ENCODE measurements at places on chromosomes 3 and 15.

GRCh38 chr3:185153171-185153771 lies 411 bp upstream of the C3orf70 start:
- no peak for DNase-seq

DNA sequence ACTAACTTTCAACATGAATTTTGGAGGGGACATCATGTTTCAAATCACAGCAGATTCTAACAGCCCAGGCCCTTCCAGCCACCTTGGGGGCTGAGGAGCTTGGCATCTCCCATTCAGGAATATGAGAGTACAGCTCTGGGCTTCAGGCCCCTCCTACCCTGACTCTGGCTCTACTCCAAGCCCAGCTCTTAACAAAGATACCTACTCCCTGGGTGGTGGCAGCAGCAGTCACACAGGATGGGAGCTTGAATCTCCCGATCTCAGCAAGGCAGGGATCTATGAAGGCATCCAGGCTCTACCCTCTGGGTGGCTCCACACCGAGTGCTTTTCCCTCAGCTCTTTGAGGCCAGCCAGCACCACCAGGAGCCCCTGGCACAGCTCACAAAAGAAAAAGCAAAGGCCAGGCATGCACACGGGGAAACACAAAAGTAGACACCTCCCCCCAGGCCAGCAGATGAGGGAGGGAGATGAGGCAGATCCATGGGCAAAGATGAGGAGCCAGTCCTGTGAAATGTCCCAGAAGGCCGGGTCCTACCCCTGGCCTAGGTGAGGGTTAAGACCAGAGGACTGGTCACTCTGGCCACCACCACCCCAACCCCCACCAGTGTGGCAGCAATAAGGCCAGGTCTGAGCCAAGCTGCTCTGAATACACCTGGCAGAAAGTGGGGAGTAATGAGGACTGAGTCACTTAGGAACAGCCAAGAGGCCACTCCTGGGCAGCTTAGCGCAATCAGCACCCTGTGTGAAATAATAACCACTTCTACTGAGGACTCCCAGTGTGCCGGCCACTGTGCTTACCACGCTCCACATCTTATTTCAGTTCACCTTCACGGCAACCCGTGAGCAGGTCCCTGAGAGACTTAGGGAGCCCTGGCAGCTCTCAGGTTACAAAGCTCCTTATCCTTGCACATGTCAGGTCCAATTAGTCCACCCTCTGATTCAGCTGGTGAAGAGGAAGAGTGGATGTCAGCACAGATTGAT lies 24.3 kb downstream of the PLA2G4F start:
- DNase-seq = no peak

- DNase-seq = no peak
Measured at GRCh38 chr15:60721707-60722106, 242.8 kb upstream of the ICE2 start.

GRCh38 chr3:115713284-115713683 lies 90.0 kb downstream of the GAP43 start:
- DNase-seq = no peak

DNA sequence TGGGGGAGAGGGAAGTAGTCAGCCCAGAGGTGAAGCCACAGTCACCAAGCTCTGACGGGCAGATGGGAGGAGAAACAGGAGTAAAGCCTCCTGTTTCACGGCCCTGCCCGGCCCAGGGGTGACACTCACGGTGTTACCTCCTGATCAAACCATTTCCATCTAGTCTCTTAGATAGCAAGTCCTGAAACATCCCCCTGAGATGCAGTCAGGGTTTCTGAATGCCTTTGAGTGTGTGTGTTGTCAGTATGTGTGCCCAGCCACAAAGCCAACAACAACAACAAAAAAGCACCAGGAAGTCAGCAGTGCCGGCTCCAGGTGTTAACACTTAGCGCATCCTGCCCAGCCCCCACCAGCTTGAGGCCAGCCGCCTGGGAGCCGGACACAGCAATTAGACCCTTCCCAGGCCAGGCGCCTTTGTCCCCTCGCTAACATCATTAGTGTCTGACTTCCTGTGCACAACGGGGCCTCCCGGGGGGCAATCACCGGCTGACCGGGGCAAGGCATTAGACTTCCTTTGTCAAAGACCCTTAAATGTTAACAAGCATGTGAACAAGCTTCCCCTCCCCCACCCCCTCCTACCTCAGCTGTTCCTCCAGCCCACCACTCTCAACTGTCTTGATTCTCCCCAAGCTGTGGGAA lies 34.5 kb downstream of the IL17RD start:
- no peak for DNase-seq

- DNase-seq = no peak
Measured at GRCh38 chr15:33124279-33124678, 70.2 kb downstream of the FMN1 start.

DNA sequence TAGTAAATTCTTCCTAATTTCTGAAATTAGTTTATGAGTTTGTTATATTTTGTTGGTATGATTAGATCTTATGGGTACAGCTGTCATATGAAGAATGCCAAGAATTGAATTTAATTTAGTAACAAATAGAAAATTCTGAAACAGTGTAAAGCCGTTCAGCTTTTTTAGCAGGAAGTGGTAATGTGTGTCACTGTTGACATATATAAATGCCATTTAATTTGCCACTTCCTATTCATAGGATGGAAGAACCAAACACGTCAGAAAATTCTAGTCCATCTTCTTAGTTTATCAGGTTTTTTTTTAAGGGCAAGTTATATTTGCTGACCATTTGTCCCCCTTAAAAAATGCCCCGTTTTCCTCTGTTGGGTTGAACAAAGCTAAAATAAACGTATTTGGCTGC lies 43.0 kb downstream of the RAB8B start:
- DNase-seq = no peak

DNA sequence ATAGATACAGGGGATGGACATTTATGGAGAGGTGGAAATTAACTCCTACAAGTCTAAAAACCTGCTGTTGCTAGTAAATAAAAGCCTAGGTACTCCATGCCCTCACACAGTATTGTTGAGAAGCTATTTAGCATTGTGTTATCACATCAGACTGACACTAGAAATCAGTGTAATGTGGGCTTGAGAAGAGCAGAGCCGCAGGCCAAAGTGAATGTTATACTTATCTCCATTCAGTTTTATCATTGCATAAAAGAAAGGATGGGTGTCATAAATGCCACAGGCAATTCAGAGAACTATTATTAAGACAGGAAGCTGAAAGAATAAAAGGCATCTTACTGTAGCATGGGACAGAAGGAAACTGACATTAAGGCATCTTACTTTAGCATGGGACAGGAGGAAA lies 13.7 kb upstream of the ISLR start:
- DNase-seq = no peak

- no peak for DNase-seq
Measured at GRCh38 chr3:16516695-16517481, 3.4 kb upstream of the RFTN1 start.

DNA sequence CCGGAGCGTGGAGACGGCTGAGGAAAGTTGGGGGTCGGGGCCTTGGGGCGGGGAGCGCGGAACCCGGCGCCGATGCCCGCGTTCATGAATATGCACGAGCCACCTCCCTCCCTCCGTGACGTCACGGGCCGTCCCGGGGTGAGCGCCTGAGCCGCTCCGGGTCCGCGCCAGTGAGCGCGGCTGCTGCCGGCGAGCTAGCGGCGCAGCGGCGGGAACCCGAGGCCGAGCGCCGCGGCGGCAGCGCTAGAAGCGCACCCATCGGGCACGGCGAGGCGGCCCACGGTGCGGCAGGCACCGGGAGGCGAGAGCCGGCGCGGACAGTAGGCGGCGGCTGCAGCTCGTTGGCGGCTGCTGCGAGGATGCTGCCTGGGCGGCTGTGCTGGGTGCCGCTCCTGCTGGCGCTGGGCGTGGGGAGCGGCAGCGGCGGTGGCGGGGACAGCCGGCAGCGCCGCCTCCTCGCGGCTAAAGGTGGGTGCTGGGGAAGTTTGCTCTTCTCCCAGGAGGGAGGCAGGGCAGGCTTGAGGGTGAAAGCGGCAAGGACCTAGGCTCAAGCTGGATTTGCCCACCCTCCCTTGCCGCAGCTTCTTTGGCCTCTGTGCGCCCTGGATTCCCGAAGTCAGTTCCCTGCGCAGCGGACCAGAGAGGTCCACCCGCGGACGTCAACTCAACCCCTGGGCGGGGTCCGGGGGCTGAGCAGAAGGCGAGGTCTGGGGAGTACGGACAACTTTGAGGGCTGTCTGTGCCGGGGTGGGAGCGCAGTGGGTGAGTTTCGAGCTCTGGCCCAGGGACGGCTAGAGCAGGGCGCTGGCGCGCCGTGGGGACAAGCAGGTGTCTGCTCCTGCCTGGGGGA lies at the start of gene CLSTN2:
Gene CLSTN2 (plus strand): TSS at position 170 of the 850 bp plus-strand sequence.
- no peak for DNase-seq

DNA sequence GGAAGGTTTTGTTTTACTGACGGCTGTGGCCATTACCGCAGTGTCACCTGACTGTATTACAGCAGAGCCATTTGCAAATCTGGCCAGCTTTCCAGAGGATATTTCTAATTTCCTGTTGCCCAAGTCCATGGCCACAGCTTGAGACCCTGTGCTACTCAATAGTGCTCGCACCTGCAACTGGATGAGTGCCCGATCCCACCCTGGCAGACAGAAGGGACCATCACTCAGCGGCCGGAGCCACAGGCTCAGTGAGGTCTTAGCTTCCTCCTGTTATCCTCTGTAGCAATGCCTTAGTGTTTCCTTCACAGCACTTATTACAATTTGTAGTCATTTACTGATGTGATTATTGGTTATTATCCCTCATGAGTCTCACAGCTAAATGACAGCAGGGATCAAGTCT lies 184.8 kb downstream of the LRRN1 start:
- DNase-seq = no peak

DNA sequence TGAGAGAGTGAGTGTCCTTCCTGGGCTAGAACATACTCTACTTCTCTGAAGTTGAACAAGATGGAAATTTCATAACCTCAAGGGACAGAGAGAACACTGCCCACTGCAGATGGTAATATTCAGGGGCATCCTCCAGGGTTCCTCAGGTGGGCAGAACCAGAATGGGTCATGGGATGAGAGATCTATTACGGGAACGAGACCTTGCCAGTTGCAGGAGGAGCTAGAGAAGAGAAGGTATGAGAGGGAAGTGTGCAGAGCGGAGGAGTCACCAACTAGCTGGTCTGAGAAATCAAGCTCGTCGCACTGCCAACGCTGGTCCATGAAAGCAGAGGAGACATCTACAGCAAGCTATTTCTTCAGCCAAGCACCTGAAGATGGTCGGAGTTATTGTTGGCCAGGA lies 184.7 kb downstream of the TJP1 start:
- no peak for DNase-seq

GRCh38 chr3:145286937-145287336 lies 874.0 kb downstream of the PLOD2 start:
- DNase-seq = no peak

GRCh38 chr3:151863611-151864010 lies 9.8 kb upstream of the SUCNR1 start:
- no peak for DNase-seq

DNA sequence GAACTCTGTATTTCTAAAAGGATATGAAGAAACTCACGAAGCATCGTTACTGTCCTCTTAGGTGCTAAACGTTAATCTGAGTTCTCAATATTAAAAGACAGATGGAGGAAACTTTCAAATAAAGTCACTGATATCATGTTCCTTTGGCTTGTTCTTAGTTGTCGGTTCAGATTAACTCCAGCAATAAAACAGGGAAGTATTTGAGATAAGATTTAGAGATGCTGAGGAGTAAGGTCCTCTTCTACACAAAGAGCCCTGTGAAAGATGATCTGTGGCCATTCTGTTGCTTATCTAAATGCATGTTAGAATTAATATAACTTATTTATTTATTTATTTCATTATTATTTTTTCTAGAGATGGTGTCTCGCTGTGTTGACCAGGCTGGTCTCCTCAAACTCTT lies 19.2 kb downstream of the AKAP13 start:
- DNase-seq = no peak

- DNase-seq = no peak
Measured at GRCh38 chr3:144402430-144402829, 430.8 kb downstream of the DIPK2A start.

DNA sequence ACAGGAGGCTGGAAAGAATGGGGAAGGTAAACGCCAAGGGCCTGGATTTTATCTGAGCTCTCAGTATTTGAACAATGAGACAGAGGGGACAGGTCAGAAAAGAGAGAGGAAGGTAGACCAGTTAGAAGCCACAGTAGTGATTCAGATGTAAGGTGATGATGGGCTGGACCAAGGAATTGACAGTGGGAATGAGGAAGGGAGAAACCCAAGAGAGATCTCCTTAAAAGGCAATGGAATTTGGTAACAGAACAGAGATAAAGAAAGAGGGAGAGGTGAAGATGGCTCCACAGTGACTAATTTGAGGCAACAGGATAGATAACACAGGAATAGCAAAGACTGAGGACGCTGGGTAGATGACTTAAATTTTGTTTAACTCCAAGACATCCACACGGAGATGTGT lies 11.4 kb upstream of the HEG1 start:
- DNase-seq = no peak

DNA sequence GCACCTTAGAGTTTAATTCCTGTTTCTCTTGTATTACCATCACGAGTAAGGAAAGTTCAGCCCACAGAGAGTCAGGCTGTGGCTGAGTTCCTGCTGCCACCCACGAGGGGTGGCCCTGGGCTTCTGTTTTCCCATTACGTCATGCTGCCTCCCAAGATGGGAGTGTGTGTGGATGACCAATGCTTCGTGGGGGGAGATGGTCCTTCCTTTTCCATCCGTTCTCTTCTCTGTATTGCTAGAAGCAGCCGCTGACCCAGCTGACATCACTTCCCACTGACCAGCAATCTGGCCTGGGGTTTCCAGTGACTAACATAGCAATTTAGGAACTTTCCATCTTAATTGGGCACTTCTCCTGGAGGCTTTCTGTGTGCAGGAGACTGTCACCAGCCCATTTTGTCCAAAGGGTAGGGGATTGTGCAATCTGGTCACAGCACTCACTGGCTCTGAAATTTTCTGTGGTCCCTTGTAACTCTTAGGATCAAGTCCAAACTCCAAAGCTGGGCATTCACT lies 9.3 kb downstream of the IRAK2 start:
- DNase-seq = no peak

DNA sequence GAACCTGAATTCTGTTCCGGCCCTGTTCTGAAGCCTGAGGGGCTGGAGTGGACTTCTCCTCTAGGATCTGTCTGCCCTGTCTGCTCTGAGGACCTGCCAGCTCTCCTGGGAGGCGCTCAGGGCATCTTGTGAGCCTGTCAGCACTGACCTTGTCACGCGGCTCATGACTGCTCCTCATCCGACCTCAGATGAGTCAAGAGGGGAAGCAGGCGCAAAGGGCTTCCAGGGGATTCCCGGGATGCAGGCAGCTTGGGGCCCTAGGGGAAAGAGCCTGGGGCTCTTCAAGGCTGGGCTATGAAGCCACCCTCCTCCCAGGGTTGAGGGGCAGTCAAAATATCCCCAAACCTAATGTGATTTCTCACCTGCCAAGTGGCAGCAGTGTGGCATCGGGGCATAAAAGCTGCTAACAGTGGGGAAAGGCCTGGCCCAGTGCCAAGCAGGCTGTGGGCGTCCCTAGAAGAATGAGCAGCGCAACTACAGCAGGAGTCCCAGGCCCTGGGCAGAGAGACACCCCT lies 27.6 kb upstream of the ANKDD1A start:
- DNase-seq = peak; percentile 69

GRCh38 chr3:12914088-12914487 lies 72.7 kb upstream of the RPL32 start:
- DNase-seq = no peak

DNA sequence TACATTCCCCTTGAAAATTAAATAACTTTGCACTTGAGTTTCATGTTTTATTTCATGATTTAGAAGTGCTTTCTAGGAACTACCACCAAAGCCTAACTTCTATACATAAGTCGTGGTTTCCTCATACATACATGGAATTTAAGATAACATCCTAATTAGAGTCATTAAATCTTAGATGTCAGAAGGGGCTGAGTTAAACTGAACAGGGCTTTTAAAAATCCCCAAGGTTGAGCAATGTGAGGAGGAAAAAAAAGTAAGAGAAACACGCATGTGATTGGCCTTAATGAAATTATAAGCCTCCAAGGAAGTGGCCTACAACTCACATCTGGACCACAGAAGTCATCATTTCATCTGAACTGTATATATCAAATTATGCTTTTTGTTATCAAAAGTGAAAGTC lies 303.1 kb upstream of the SEMA6D start:
- DNase-seq = no peak
